RCC 7860 (cell line): ENCODE measurements at places on chromosomes 6 and 20.
A peak's percentile ranks its signal among the peaks of the same experiment; 100 is the strongest.

DNA sequence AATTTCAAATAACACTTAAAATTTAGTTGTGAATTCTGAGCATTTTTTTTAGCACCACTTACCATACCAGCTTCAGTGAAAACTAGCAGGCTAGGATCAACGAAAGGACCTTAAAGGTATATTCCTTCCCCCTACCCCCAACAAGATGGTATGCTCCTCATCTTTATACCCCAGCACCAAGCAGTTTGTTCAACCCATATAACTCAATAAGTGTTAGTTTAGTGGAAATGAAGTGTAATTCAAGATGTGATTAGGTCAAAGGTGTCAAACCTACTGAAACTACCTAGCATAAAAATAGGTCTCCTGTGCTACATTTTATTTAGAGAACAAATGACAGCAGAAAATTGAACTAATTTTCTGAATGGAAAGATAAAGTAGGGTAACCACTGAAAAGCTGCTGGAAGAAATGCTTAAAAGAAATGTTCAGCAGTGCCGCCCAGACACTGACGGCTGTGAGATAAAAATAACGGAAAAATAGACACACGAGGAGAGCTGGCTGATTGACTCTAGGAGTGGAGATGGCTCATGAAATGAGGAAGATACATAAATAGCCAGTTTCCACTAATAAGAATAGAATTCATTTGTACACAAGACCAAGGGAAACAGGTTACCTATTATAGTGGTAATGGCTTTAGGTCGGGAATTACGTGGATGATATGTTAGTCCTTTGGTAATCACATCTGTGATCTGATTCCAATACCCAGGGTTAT lies 94.8 kb downstream of the IPCEF1 start:
- no peak for DNase-seq

GRCh38 chr20:17657079-17657825 lies 24.8 kb downstream of the RRBP1 start:
- DNase-seq = no peak

DNA sequence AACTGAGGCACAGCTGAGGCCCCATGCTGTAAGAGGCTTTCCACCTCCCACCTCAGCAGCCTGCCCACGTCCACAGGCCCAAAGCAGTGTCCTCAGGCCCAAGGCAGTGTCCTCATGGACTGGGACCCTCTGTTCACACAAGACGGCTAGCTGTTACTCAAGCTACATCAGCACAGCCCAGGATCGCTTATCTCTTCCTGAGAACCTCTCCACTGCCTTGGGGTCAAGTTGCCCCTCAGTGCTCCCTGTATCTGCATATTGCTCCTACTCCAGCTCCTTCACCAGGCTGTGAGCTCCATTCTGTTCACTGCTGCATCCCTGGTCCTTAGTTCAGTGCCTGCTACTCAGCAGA lies 208.8 kb upstream of the TAB2 start:
- DNase-seq = no peak

GRCh38 chr6:143949962-143950361 lies 58.1 kb downstream of the PLAGL1 start:
- DNase-seq = no peak

- DNase-seq = no peak
Measured at GRCh38 chr6:101462576-101462975, 69.1 kb downstream of the GRIK2 start.

DNA sequence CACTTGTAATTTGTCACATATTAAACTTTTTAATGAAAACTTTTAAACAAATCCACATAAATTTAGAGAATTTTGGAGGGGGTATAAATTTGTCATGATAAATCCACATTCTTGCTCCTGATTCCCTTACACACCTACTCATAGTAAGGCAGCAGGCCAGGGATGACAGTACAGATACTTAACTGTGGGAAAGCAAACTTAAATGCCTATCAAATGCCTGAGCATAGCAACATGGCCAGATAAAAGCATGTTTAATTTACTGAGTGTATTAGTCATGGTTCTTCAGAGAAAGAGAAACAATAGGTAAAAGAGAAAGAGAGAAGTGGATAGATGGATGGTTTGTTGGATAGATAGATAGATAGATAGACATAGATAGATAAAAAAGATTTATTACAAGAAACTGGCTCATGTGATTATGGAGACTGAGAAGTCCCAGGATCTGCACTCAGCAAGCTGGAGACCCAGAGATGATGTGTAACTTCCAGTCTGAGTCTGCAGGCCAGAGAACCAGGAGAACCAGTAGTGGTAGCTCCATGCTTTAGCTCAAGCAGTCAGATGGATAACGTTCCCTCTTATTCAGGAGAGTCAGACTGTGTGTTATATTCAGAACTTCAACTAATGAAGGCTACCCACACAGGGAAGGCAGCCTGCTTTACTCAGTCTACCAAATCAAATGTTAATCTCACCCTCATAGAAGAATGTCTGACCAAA lies 15.9 kb upstream of the ADGRF1 start:
- DNase-seq = peak; percentile 51

DNA sequence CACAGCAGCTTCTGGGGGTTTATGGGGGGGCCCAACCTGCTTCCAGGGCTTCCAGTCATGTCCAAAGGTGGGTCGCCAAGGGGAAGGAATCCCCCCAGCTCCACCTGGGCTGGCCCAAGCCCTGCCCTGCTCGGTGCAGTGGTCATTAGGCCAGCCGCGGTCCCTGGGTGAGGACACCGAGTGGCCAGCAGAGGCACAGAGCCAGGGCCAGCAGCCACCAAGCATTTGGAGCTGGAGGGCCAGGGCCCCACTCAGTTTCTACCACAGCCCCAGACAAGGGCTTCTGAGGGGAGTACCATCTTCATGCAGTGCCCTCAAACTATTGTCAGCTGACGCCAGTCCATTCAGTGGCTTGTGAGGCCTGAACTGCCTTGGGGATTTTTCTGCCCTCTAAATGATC lies 39.6 kb downstream of the TFEB start:
- no peak for DNase-seq

GRCh38 chr6:23620911-23621401 lies 505.1 kb upstream of the NRSN1 start:
- DNase-seq = no peak

- no peak for DNase-seq
Measured at GRCh38 chr6:145271040-145271439, 464.3 kb downstream of the EPM2A start.
